T-helper 2 cell (primary cell): ENCODE measurements at places on chromosomes 4 and X.
A peak's percentile ranks its signal among the peaks of the same experiment; 100 is the strongest.

DNA sequence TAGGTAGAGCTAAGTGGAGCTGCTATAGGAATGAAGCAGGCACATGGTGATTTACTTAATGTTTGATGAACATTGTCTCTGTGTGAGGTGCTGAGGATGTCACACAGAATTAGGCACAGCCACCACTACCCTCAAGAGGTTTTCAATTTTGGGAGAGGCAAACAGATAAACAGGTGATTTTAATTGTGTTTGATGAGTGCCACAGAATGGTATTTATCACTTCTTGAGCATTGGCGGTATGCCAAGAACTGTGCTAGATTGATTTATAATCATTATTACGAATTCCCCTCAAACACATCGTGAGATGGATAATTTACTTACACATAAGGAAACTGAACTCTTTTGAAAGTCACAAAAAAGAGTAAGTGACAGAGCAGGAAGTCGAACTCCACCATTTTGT, 74.8 kb downstream of the FREM3 start:
- DNase-seq, result no peak

DNA sequence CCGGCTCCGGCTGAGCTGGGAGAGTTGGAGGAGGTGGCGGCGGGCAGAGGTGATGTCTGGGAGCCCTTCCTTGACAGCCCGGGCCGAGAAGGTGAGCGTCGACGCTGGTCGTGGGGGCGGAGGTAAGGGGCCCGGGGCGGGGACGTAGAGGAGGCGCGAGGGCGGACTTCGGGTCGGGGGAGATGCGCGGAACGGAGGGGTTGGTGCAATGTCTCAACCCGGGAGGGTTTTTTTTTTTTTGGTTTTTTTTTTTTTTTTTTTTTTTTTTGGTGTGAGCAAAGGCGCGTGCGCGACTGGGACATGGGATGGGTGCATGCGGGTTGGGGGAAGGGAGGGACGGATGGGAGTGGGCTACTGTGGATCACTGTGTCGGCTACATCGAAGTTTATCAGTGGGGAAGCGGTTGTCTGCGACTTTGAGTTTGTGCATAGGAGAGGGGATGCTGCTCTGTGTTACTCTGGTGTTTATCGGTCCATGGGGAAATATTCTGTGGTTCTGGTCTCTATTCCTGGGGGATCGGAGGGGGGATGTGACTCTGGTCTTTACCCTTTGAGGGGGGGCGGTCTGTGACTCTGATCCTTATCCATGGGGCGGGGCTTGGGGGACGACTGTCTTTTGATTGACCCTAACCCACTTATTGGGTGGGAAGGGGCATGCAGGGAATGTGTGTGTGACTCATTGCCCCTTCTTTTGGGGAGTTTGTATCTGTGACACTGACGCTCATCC, 537 bp downstream of the RBM10 start:
- peak; percentile 42 for DNase-seq

DNA sequence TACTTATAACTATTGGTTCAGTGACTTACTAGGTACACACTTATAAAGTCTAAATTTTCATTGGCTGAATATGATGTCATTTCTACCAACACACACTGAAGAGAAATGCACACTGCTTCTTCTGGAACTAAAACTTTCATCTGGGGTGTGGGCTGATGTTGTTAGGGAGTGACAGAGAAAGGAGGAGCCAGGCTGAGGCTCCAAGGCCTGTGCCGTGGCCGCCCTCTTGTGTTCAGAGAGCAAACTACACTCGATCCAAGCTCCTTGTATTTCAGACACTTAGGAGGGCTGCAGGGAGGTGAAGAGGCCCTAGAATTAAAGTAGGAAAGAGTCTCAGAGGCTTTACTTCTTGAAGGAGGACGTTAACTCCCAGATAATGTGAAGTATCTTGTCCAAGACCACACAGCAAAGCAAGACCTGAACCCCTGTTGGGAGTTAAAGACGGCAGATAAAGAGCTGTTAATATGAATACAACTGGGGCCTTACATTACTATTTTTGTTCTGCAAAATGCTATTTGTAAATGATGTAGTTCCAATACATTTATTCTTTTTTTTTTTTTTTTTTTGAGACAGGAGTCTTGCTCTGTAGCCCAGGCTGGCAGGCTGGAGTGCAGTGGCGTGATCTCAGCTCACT, 137.5 kb downstream of the AFAP1 start:
- peak; percentile 79 for DNase-seq

- no peak for DNase-seq
Observed at GRCh38 chr4:159946983-159947615, 844.2 kb downstream of the RAPGEF2 start.

GRCh38 chr4:166432842-166433241, 559.8 kb downstream of the TLL1 start:
- no peak for DNase-seq

- DNase-seq, result no peak
Observed at GRCh38 chrX:97224148-97224547, 340.4 kb downstream of the RPA4 start.

- no peak for DNase-seq
Observed at GRCh38 chr4:148854203-148854602, 412.0 kb upstream of the NR3C2 start.

- DNase-seq, result no peak
Observed at GRCh38 chrX:38627683-38628082, 66.3 kb downstream of the TSPAN7 start.

GRCh38 chrX:51395810-51396728, 63.4 kb downstream of the NUDT10 start:
- DNase-seq, result no peak

DNA sequence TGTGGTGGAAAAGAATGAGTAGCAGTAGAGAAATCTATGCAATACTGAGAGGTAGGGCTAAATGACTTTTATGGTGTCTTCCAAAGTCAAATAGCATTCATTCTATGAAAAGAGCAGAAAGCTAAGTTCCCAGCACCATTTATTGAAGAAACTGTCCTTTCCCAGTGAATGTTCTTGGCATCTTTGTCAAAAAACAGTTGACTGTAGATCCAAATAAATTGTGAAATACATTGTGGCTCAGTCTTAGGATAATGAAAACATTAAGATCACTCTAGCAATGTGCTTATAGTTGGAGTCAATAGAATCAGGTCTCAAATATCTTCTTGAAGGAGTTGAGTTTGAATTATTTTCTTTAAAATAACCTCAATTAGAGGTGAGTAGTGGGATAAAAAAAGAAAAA, 19.4 kb downstream of the AREG start:
- no peak for DNase-seq

DNA sequence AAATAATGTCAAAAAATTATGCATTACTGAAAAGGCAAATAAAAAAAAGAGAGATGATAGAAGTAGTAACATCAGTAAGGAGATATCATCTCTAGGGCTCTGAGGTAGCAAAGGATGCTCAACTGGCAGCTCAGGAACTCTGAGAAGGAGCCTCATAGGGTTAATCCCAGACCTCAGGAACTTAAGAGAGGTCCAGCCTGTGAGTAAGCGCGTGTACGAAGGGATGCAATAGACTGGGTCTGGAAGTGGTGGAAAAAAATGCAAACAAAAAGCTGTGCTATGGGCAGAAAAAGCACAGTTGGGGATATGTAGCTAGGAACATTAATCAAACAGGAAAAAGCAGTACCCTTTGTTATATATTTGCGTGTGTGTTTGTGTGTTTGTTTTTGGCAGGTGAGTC, 282.0 kb downstream of the GALNTL6 start:
- no peak for DNase-seq

DNA sequence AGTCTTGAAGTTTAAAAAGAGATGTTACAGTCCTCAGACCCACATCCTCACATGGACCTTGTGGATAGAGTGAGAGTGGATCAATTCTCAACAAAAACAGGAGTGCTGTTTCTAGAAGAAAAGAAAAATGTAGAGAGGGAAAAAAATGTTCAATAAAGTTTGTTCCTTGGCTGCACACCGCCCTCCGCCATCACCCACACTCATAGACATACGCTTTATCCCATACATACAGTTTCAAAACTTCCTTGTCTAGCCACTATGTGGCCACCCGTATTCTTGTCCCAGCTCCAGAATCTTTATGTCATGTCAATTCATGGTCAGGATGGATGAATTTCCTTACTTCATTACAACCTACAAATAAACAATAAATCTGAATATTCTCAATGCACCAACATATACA, 23.5 kb upstream of the ELF2 start:
- no peak for DNase-seq

DNA sequence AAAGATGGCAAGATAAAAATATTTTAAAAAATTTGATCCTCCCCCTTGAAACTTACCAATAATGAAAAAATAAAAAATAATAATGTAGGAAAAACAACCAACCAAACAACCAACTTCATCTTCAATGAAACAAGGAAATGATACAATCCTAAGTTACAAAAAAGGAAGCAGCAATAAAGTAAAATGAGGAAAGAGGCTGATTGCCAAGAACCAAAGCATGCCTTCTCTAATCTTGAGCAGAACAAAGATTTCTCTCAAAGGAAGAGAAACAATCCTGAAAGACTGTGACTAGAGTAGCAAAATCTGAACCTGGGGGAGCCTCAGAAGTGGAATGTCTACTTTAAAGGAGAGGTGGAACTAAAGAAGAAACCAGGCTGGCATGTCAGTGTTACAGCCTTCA, 10.9 kb upstream of the WDFY3 start:
- DNase-seq, result no peak

GRCh38 chr4:113636438-113636818, 125.1 kb downstream of the CAMK2D start:
- DNase-seq, result no peak

DNA sequence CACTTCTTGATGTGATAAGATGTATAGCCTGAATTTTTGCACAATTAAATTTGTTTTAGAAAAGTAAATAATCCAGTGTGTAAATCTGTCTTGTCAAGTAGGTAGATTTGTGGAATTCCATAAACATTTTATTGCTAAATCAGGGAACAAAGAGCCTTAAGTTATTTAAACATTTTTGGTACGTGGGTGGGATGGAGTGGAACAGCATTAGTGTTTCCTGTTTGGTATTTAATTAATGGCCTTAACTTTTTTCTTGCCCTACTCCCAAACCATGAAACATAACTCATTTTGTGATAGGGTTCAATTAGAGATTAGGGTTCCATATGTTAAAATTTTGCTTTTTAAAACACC, 5.1 kb downstream of the NUDT9 start:
- DNase-seq, result no peak

DNA sequence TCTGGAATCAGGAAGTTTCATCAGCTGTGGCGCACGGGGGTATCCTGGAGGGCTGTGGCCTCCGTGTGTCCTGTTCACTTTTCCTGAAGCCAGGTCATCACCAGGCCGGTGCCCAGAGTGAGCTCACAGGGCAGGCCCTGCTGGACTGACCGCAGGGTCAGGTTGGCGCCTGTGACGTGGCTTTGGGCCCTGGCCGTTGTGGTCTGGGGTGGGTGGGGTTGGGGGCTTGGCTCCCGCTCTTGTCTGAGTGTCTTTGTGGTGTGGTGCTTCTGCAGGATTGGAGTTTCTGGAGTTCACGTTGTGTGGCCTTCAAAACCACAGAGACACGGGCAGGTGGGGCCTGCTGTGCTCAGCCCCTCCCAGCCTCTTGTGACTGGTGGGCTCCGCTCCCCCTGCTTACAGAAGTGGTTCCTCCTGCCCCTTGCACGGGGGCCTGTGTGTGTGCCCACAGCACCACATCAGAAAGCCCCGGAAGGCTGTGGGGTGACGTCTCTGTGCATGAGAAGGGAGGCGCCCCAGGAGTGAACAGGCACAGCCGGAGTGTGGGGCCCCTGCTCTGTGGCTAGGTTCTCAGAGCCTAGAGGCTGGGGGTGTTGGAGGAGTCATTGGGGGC, 9.5 kb downstream of the RGS12 start:
- DNase-seq, result peak; percentile 64
